Stromal cell of bone marrow (primary cell): ENCODE measurements at places on chromosomes 11 and 22.

- no peak for DNase-seq
These were observed 1.2 kb downstream of the GUCD1 start for GRCh38 chr22:24553597-24554312.

GRCh38 chr11:33388793-33389525 is 131.8 kb downstream of the HIPK3 start:
- DNase-seq: no peak

GRCh38 chr11:129749141-129749540 is 66.5 kb upstream of the TMEM45B start:
- DNase-seq: no peak

DNA sequence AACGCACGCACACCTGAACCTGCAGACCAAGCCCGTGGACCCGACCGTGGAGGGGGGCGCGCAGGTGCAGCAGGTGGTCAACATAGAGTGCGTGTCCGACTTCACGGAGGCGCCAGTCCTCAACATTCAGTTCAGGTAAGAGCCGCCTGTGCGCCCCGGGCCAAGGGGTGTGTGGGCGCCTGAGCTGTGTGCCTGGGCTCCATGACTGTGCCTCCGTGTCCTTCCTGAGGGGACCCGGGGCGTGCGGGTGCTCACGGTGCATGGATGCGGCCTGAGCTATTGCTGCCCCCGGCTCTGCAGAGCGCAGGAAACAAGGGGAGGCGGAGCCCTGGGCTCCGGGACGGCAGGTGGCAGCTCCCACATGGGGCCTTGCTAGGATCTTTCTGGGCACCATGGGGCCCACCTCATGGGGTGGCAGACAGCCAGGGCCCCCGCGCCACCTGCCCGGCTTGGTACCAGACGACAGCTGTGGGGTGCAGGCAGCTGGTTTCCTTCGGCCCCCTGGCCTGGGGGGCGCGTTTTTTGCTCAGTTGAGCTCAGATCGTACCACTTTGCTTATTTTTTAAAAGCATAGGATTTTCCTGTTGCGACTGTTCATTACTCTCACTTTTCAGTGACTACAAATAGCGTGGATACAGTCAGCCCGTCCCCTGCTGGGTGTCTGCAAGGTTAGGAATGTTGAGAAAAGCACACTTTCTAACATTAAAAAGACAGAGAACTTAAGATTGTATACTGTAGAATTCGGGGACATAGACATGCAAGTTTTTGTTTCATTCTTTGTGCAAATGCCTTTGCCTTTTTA is 28.3 kb downstream of the MUC6 start:
- DNase-seq: no peak

DNA sequence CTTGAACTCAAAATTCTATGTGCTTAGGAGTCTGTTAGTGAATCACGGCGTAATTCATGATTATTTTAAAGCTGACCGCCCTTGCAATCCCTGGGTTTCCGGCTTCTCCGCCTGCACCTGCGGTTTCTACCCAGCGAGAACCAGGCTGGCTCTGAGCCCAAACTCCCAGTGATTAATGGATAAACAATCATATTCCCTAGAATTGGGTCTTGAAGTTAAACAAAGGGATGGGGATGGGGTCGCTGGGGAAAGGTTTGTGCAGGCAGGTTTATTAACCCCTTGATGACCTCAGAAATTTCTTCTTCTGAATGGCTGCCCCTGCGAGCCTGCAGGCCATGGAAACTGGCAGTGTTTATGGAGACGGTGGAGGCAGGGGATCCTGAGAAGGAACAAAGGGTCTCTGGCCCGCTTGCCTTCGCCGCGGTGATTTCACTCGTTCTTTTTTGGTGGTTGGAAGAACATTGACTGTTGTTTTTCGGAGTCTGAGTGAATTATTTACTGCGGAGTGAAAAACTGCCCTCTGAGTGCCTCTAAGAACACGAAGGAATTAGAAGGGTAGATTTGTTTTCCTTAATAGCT is 1000.3 kb downstream of the BRD1 start:
- no peak for DNase-seq

GRCh38 chr22:49373289-49373666 is 454.4 kb downstream of the BRD1 start:
- DNase-seq: no peak

DNA sequence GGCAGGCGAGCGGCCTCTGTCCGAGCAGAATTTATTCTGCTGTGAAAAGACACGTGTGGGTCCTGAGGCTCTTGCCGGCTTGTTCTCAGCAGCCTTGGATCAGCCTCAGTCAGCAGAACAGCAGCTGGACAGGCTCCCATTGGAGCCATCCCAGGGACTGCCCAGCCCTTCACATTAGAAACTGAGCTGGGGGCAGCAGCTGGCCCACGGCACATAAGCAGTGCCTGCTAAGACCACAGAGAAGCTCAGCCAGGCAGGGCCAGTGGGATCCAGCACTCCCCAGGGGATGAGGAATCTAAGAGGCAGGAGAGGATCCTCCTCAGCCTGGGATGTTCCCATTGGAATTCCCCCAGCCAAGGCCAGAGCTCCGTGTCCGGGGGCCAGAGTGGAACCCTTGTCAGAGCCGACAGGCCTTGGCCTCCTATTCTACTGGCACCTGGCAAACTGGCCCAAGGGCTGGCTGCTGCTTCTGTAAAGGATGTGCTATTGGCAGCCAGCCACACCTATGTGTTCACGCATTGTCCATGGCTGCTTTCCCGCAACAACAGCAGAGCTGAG is 18.2 kb downstream of the RTN4R start:
- no peak for DNase-seq

DNA sequence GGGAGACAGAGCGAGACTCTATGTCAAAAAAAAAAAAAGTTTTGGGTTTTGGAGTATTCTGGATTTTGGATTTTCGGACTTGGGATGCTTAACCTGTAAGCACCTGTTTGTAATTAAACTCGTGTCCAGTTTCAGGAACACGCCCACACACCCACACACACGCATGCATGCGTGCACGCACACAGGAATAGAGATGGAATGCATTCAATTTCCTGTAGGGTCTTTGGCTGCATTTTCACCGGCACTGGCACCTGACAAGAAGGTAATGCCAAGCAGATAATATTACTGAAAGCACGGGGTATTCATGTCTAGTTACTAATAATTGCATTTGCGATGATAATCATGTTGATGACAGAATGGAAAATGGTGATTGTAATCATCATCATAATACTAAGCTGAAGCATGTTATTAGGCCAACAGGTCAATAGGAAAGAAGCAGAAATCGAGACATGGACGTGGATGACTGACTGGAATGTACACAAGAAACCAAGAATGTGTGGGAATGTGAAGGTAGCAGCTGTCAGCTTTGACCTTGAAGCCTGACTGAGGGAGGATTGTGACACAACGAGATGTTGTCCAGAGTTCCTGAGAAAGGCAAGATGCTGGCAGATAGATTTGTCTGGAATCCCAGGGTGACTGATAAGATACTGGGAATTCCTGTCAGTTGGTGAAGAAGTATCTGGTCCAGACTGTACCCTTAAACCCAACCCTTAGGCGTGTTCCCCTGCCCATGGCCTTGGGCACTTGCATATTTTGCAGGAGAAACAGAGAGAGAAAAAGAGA is 108.6 kb downstream of the SYN3 start:
- no peak for DNase-seq

GRCh38 chr11:94111241-94111640 is 17.4 kb upstream of the PANX1 start:
- no peak for DNase-seq

DNA sequence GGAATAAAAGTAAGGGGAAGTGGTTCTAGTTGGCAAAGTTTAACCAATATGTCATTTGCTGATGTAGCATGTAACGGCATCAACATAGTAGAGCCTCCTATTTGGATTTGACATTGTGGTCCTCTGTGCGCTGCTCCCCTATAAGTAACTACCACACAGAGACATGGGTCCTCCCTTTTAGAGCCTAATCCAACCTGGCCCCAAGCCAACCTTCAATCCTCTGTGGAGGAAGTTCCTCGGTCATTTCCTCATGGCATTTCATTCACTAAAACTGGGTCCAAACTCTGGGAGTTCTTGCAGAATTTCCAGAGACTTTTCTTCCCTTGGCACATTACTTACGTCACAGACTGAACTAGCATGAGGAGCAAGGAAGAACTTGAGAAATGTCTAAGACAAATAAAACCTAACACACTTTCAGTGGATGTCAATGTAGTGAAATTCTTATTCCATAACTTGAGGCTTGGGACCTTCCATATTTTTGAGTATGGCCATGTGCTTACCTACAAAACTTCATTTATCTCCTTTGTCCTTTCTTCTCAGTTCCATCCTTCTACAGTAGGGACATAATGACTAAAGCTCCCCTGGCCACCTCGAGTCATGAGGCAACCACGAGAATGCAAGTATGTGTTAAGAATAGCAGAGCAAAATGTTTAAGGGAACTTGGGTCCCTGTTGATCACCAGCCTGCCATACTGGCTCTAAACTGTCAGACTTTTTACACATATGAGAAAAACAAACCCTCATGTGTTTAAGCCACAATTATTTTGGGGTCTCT is 34.7 kb downstream of the MMP20 start:
- DNase-seq: no peak
